ENCODE measurements at places on chromosomes 1 and 21.

GRCh38 chr1:98388441-98388840 is 273.1 kb upstream of the SNX7 start:
- peak; percentile 79 for DNase-seq

DNA sequence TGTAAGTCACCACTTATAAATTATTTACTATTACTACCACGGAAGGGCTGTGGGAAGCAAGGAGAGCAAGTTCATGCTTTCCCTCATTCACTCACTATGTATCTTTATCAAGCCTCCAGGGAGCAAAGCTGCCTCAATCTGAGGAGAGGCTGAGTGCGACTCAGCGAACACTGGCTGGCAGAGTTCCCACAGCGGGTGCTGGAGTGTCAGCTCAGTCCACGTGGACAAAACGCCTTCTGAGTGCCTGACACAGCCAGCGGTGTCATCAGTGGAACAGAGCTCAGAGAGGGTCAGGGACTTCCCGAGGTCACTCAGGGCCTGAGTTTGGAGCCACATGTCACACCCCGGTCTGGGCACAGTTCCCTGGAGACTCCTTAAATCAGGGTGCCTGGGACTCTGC is 16.9 kb downstream of the MATN1 start:
- no peak for DNase-seq

GRCh38 chr1:32349211-32349708 is 13.0 kb downstream of the FAM229A start:
- DNase-seq, result no peak

DNA sequence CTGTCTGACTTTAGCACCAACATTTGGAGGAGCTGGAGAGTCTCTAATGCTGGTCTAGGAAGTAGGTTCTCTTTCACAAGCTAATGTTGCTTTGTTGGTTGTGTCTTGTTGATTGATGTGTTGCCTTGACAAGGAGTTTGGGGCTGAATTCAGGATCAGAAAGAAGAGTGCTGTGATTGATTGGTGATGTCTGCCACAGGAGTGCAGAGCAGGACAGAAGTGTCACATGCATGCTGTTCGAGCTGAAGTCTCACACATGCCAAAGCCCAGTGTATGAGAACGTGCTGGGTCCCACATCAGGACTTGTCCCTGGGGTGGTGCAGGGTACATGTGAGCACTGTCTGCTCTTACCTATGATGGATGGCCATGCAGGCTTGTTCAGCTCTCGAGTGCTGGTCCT is 694.4 kb downstream of the MATN1 start:
- no peak for DNase-seq

GRCh38 chr1:223257856-223258550 is 106.0 kb downstream of the SUSD4 start:
- no peak for DNase-seq

DNA sequence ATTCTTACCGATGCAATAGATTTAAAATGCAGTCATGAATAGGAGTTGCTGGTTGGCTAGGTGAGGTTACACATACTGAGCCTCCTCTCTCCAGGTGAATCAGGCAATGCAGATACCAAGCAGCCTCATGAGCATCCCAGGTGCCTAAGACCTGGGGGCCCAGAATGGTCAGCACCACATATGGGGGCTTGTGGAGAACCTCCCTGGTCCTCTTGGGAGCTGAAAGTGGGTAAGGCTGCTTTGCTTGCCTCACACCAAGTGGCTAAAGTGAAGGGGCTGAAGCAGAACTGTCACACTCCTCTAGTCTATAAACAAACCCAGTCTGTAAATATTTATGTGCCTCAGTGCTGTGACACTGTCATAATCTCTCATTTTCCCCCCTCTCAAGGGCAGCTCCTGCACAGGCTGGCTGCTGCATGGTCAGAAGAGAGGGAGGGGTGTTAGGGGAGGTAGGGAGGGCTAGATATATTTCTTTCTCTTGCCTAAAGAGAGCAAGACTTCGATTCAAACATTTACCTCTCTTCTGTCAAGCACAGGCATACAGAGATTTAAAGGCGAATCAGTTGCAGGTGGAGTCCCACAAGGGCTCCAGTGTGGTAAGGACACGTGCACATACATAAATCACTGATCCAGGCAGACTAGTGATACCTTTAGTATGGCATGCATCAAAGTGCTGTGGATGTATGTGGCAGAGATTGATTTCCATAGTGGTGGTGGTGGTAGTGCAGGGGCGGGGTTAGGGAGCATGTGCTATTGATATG is 157.9 kb upstream of the TNR start:
- DNase-seq, result no peak

Data from fibroblast of skin of left quadriceps (primary cell).